Stimulated activated CD4-positive, alpha-beta T cell treated with anti-CD3 and anti-CD28 coated beads, TNF-alpha, amount 100 ng/mL, for 48 hours (primary cell): ENCODE measurements at places on chromosomes 3 and 15.

- DNase-seq: no peak
Observed at GRCh38 chr3:47291158-47291753, 8.5 kb downstream of the KLHL18 start.

DNA sequence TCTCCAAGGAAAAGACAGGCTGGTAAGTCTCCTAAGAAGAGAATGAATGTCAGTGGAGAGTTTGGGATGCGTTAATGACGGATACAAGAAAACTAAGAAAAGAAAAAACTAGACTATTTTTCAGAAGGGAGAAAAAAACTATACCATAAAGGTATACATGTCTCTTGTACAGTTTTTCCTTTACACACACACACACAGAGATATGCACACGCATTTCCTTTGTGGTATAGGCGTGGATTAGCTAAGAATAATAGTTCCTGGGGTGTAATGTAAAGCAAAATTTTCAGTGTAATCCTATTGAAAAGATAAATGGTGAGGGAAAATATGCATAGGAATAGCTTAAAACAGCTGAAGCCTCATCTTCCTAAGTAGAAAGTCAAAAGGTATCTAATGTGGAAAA, 36.3 kb downstream of the GABPB1 start:
- no peak for DNase-seq

DNA sequence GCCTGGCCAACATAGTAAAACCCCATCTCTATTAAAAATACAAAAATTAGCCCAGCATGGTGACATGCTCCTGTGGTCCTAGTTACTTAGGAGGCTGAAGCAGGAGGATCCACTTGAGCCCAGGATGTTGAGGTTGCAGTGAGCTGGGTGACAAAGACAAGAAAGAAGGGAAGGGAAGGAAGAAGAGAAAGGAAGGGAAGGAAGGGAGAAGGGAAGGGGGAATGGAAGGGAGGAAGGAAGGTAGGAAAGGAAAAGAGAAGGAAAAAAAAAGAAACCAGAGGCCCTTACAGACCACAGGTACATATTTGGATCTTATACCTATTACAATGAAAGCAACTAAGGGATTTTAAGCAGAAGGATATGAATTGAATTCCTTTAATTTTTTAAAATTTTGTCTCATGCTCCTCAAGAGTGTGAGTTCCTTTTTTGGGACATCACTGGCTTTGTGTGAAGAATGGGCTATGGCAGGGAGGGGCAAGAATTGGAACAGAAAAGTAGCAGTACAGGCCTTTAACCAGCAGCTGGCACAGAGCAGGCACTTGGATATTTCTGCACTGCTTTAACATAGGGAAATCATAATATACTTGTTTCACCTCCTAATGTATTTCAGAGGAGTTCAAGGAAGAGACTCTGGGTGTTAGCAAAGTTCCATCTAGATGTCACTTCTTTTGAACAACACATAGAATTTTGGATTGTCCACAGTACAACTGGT, 7.9 kb downstream of the RAB27A start:
- no peak for DNase-seq

GRCh38 chr3:50338965-50339364, 1.7 kb downstream of the RASSF1 start:
- DNase-seq: no peak

DNA sequence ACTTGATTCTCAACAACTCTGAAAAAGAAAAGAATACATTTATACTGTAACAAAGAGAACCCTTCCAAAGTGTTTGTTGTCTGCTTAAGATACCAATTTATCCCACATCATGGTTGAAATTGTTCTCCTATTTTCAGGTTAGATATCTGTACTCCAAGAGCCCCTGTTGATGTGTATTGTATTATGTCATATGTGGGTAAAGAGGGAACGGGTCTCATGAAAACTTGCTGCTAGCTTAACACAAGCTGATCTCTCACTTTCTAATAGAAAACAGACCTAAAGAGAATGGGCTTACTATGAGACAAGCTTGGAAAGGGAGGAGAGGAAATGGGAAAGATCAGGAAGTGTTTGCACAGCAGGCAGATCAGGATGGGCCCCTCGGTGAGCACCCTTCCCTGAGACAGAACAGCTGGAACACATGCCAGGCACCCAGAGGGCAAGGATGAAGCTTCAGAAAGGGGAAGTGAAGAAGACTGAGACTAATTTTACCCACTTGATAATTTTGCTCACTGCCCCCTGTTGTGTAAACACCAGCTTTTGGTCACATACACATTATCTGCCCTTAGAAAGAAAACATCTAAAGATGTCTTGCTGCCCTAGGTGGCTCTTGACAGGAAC, 747.9 kb upstream of the CCDC54 start:
- DNase-seq: no peak
